ENCODE measurements at places on chromosomes 13 and 19.

DNA sequence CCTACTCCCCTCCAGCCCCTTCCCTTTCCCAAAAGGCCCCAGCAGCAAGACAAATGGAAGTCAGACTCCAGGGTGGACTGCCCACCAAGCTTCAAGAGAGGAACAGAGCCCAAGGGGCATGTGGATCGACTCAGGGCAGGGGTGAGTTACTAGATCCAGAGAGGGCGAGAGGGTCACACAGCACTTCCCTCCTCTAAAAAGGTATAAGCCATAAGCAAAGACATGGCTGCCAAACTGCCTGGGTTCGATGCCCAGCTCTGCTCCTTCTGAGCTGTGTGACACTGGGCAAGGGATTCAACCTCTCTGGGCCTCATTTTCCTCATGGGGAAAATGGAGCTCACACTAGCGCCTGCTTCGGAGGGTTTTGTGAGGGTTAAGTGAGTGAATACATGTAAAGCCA is 3.8 kb downstream of the PPP1R14A start:
- no peak for DNase-seq

GRCh38 chr13:51534041-51534817 is 50.0 kb upstream of the WDFY2 start:
- DNase-seq: no peak

- no peak for DNase-seq
Measured at GRCh38 chr13:78607409-78608251, 4.3 kb upstream of the POU4F1 start.

DNA sequence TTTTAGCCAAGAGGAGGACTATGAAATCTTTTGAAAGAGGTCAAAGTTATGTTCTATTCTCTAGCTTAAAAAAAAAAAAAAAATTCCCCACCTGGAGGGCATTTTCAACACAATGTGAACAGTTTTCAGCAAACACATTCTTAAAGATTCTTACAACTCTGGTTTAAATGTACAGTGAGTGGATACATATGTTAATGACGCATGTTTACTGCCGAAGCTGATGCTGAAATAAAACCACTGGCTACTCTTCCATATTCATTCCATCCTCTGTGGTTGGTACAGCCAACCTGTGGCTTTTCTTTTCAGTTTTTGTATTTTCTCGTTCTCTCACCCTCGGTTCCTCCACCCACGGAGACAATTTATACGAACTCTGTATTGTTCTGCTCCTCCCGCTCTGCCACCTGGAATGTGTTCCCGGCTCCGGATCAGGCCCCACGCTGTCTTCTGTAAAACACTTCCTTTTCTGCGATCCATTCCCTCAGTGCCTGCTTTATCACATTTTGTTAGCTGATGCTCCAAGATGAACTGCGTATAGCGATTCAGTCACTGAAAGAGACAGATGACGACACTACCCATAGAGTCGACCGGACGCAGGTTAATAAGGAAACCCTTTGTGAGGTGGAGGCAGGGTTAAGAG is 466.4 kb upstream of the ARGLU1 start:
- DNase-seq: no peak

- DNase-seq: no peak
Measured at GRCh38 chr19:46202872-46203860, 26.4 kb upstream of the IGFL1 start.

GRCh38 chr13:114173745-114174144 is 5.3 kb upstream of the CFAP97D2 start:
- DNase-seq: no peak

DNA sequence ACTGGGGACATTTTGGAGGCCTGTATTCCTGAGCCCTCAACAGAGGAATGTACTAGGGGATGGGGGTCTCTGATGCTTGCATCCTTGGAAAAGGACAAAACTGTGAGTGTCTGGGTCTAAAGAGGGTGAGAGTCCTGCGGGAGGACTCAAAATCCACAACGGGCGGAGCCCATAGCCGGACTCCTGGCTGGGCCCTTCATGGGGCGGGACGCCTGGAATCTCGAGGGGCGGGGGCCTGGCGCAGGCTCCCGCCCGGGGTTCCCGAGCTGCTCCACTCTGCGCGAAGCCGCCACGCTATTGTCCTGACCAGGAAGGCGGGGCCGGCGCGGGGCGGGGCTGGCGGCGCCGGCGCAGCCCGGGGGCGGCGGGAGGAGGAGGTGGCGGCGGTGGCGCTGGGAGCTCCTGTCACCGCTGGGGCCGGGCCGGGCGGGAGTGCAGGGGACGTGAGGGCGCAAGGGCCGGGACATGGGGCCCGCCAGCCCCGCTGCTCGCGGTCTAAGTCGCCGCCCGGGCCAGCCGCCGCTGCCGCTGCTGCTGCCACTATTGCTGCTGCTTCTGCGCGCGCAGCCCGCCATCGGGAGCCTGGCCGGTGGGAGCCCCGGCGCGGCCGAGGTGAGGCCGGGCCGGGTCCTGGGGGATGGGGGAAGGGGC is at the start of gene APLP1:
TSS of gene APLP1 (plus strand) at position 403 of the 651 bp plus-strand sequence. CDS start at position 466, 63 bp downstream.
- DNase-seq: peak; percentile 74

GRCh38 chr19:4446704-4447200 is 10.8 kb downstream of the UBXN6 start:
- DNase-seq: no peak

- no peak for DNase-seq
Measured at GRCh38 chr19:6556480-6557195, 25.8 kb downstream of the TNFSF9 start.

DNA sequence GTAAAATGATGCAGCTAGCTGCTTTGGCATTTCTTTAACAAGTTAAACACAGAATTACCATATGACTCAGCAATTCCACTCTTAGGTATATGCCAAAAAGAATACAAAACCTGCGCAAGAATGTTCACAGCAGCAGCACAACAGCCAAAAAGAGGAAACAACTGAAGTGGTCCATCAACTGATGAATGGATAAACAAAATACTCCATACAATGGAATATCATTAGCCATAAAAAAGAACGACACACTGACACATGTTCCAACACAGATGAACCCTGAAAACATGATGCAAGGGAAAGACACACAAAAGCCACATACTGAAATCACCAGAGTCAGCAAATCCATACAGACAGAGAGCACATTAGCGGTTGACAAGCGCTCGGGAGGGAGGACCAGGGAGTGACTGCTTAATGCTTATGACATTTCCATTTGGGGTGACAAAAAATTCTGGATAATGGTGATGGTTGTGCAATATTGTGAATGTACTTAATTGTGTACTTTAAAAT is 3.0 kb downstream of the PCID2 start:
- no peak for DNase-seq

- no peak for DNase-seq
Measured at GRCh38 chr19:19067276-19068072, 3.7 kb downstream of the SLC25A42 start.

All from activated T-cell treated with anti-CD3 and anti-CD28 coated beads for 48 hours (primary cell).